ENCODE measurements at places on chromosomes 6 and 20.
A peak's percentile ranks its signal among the peaks of the same experiment; 100 is the strongest.

GRCh38 chr6:130188207-130188899 is 34.4 kb downstream of the SAMD3 start:
- no peak for DNase-seq

- DNase-seq = no peak
Observed at GRCh38 chr6:82364087-82365015, 734 bp downstream of the TPBG start.

DNA sequence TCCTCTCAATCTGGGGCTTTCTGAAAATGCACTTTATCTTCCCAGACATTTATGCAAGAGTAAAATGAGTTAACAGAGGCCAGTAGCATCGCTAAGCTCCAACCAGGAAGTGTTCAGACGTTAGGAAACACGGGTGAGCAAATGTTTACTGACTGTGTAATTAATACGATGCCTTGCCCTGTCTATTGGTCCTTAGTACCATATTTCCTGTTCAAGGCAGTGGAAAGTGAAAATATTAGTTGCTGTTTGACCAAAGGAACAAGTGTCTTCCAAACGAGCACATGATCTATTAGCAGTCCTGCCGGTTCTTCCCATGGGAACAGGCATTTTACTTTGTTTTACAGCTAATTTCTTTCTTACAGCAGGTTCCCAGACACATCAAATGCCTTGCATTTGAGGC is 311.1 kb upstream of the JAG1 start:
- DNase-seq = no peak

DNA sequence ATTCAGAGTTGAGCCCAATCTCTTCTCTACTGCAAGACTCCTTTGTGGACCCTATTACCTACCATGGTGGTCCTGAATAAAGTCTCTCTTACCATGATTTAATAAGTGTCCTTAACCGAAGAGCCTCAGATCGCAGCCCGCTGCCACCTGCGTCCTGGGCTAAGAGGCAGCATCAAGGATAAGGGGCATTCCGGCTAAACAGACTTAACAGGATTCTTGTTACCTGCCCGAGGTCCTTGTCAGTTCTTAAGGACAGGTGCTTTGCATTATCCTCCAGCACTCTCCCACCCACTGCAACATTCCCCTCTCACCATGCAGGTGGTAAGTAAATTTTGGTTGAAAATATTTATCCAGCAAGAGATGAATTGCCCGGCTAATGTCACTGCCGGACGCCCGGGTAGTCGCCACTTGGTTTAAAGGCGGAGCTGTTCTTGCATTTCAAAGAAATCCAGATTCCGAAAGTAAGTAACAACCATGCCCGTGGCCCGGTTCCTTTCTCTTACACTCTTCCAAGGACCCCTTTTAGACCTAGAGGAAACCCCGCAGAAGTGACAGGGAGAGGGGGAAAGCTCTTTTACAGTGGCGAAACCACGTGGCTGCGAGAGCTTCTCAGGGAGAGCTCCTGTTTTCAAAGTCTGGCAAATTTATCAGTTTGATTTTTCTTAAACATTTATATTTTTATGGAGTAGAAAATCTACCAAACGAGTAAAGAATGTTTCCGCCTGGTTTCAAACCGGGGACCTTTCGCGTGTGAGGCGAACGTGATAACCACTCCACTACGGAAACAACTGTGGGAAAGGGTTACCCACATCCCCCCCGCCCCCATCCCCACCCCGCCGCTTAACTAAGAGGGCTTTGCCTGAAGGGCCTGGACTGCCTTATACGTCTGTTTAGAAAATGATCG is 41.9 kb upstream of the PRSS16 start:
- DNase-seq = no peak

DNA sequence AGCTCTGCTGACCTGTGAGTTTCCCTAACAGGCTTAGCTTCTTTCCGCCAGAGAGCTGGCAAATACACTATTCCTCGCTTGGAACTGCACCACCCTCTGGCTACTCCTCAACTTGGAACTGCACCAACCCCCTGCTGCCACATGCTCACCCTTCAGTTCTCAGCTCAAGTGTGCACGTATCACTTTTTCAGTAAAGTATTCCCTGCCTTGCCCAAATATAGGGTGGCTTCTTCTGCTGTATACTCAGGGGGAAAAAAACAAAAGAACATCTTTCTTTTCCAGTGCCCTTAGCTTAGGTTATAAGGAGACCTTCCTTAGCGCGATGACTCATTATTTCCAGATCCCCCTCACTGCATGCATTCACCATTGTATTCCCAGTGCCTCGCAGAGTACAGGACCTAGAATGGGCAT is 21.2 kb downstream of the GNAS-AS1 start:
- no peak for DNase-seq

DNA sequence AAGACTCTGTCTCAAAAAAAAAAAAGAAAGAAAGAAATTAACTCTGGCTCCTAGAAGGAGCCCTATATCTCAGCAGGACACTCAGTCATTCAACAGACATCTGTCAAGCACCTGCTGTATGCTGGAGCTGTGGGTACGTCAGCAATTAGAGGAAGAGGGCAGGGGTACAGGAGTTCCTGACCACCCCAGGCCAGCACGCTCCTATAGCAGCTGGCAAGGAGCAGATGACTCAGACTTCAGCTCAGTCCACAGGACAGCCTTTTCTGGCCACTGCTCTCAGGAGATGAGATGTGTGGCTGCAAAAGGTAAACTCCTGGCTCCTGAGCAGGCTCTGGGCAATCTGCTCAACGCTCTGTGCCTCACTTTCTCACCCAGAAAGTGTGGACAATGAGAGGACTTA is 1.7 kb upstream of the RTEL1 start:
- no peak for DNase-seq

DNA sequence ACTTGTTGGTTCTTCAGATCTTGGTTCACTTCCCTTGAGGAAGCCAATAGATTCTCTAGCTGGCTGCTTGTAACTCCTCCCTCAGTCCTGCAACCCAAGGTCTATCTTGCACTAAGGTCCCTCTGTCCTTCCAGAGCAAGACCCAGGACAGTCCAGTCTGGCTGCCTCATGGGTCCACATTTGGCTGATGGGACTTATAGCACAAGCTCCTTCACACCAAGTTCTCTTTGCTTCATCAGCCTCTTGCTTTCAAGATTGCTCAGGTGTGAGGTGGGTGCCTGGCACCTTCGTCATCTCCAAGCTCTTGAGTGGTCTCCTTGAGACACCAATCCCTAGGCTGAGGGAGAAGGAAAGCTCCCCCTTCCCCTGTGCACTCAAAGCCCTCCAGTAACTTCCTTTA is 28.3 kb downstream of the NSFL1C start:
- no peak for DNase-seq

DNA sequence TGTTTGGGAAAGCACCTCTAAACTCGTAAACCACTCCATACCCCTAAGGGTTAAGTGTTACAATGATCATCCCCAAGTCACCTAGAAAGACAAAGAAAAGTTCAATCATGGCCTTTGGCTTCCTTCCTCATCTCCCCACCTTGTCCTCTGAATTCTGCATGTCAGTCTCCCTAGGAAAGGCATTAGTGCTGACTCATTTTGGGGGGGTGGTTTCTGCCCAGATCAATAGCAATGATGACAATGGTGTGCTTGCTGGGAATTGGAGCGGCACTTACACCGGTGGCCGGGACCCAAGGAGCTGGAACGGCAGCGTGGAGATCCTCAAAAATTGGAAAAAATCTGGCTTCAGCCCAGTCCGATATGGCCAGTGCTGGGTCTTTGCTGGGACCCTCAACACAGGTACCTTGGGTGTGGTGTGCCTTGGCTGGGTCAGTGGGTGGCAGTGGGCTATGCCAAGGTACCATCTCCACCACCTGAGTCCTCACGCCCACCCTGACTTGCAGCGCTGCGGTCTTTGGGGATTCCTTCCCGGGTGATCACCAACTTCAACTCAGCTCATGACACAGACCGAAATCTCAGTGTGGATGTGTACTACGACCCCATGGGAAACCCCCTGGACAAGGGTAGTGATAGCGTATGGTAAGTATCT is 21.2 kb downstream of the TGM3 start:
- no peak for DNase-seq

DNA sequence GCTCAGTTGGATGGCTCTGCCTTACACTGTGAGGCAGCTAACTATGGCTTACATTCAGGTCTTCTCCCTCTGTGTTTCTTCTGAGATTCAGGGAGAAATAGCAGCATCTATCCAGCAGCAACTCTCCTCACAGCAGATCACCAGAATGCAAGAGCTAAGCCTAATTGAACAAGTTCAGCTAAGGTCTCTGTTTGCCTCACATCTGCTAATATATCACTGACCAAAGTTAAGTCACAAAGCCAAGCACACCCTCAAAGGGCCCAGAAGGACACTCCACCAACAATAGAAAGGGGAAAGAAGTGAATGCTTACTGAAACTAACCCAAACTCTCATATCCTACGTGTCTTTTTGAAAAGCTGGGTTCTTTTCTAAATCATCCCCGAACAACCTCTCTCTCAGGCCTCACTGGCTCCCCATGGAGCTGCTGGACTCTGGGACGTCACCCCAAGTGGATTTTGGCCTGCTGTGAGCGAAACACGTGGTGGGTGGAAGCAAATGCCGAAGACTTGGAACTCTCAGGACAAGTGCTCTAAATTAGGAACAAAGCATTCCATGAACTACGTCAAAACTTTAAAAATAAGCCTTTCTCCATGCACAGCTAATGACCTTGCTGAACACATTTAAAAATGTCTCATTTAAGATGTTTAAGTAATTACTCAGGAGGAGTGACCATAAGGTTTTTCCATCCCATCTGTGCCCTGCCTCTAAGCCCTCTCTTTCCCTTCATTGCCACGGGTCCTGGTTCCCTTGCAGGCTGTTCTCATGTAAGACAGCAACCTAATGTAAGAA is 167.5 kb upstream of the PLCB4 start:
- no peak for DNase-seq

- DNase-seq = no peak
Observed at GRCh38 chr6:6406715-6407070, 86.2 kb upstream of the F13A1 start.

DNA sequence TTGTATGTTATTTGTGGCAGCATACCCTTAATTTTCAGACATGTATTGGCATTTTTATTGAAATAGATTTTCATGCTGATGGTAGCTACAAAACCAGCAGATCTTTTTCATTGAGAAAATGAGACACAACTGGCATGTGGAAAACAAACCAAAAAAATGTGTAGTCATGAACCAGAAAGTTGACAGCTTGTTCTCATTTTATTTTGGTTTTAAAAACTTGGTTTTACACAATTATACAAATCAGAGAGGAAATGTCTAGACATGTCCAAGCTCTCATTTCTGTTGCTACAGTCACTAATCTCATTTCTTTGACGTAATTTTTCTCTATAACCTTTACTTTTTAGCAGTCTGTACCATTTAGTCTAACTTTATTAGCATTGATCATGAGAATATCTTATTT is 85.4 kb downstream of the GRIK2 start:
- no peak for DNase-seq

DNA sequence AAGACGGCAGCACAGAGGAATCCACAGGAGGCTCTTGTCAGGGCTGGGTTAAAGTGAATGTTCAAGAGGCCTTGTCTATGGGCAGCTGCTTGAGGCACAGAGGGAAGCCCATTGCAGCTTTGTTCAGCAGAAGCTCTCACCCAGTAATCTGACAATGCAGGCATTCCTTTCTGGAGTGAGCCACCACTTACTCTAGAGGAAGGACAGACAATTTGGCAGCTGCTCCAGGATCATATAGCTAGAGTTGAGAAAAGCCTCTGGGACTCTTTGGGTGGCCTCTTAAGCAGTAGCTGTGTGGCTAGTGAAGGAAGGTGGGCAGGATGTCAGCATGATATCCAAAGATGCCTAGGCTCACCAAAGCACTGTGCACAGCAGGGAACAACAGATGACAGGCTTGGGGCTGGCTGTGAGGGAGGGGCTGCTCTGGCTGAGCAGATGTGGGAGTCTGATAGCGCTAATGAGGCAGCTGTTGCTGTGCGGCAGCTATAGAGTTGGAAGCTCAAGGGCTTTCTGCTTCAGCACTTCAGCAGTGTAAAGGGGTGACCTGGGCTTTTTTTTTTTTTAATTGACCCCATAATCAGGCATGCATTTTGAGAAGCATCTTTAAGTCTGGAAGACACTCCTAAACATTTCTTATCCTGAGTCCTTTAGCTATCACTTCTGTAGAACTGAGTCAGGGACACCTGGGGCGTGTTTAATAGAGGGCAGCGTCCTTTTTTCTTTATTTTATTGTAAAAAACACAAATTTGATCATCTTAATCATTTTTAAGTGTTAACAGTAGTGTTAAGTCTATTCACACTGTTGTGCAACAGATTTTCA is 27.2 kb downstream of the CMTR1 start:
- DNase-seq = no peak

- DNase-seq = no peak
Observed at GRCh38 chr6:145630598-145630997, 104.7 kb downstream of the EPM2A start.

DNA sequence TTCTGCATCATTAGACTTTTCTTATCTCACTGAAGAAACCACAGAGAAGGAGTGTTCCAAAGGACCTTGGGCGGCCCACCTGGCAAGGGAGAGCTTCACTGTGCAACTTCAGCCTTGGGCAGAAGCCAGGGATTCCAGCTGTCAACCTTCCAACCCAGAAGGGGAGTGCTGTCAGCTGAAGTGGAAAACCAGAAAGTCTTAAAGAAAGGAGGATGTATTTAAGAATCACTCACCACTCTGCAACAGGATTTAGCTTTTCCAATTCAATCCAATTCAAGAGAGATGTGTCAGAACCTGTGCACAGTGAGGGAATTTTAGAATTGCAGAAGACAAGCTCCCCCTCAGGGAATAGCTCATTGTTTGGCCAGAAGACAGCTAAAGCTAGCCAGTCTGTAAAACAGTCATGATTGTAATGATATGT is 553.7 kb downstream of the CD83 start:
- DNase-seq = no peak

- DNase-seq = no peak
Observed at GRCh38 chr20:51457533-51457932, 85.0 kb downstream of the NFATC2 start.

DNA sequence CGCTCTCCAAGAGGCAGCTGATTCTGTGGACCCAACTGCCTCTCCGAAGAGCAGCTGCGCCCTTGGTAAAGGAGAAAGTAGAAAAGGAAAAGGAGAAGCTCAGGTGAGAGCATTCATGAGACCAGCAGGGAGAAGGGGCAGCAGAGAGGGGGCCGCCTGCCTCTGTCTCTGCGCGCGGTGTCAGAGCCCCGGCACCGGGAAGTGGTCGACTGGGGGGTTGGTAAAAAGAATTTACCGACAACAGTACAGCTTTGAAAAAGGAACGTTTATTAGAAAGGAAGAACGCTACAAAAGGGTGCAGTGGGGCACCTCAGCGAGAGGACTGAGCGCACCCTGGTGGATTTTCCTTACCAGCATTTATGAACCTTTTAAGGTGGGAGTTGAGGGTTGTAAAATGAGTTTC is 61.9 kb downstream of the GPR6 start:
- DNase-seq = peak; percentile 5

- no peak for DNase-seq
Observed at GRCh38 chr6:168137024-168137423, 58.0 kb upstream of the FRMD1 start.

DNA sequence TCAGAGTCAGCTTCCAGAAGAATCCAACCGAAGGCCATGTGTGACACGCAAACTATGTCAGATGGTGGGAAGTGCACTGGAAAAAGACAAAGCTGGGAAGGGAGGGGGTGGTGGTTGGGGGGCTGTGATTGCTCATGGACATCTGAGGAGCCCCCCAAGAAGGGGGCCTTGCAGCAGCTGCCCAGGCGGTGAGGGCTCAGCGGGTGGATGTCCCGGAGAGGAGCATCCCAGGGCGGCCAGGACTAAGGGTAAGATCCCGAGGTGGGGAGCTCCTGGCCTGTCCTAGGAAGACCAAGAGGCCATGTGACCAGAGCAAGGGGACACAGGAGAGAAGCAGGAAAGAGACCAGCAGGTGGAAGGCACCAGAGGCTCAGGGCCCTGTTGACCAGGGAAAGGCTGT is 299.5 kb downstream of the PREX1 start:
- DNase-seq = no peak

All from stimulated activated CD8-positive, alpha-beta memory T cell treated with anti-CD3 and anti-CD28 coated beads, Interleukin-15, amount 100 ng/mL, for 1 hour (primary cell).